ENCODE measurements at places on chromosomes 12 and 14. TPM values are rescaled to one million over a fixed set of nuclear protein-coding genes. Genes with fewer than 3 reads are reported as not detected.

Gene AP5M1
- total RNA-seq: 46.3 TPM

Gene GZMB
- 368 TPM for total RNA-seq

Gene IAPP
- total RNA-seq: not detected

Gene OR6C2
- total RNA-seq: not detected

Gene MYF5
- not detected for total RNA-seq

Gene RASAL1
- total RNA-seq: 0.47 TPM

Gene CLEC2B
- total RNA-seq: 58.8 TPM

Gene P2RX2
- total RNA-seq: not detected

Gene ALX1
- total RNA-seq: not detected

Gene ESPL1
- total RNA-seq: 126 TPM

Gene NEUROD4
- total RNA-seq: not detected

Gene SOAT2
- total RNA-seq: 13.3 TPM

Gene PSMC1
- 88.9 TPM for total RNA-seq

Gene EFS
- total RNA-seq: not detected

Gene RDH12
- not detected for total RNA-seq

Gene PPP4R4
- total RNA-seq: 0.26 TPM

Gene GPR132
- total RNA-seq: 35.7 TPM

Gene KLRC2
- total RNA-seq: 1.7 TPM

Gene MORN3
- 0.37 TPM for total RNA-seq

Gene RAD9B
- 0.68 TPM for total RNA-seq

Measured in activated CD8-positive, alpha-beta T cell treated with anti-CD3 and anti-CD28 coated beads, Interleukin-2, amount 10 ng/mL, durations not matched to agents 7 days and 5 days (primary cell).